ENCODE measurements at places on chromosomes 3 and 15. TPM values are rescaled to one million over a fixed set of nuclear protein-coding genes. Genes with fewer than 3 reads are reported as not detected.

GRCh38 chr3:60182697-60183096 lies 1068.6 kb downstream of the FHIT start:
- DNase-seq = no peak
- no peaks in the 10 kb centered on the region for H3K36me3 ChIP-seq
- no peak overlapping the region for H3K4me3 ChIP-seq
- H3K4me1 ChIP-seq = no peaks in the 10 kb centered on the region

DNA sequence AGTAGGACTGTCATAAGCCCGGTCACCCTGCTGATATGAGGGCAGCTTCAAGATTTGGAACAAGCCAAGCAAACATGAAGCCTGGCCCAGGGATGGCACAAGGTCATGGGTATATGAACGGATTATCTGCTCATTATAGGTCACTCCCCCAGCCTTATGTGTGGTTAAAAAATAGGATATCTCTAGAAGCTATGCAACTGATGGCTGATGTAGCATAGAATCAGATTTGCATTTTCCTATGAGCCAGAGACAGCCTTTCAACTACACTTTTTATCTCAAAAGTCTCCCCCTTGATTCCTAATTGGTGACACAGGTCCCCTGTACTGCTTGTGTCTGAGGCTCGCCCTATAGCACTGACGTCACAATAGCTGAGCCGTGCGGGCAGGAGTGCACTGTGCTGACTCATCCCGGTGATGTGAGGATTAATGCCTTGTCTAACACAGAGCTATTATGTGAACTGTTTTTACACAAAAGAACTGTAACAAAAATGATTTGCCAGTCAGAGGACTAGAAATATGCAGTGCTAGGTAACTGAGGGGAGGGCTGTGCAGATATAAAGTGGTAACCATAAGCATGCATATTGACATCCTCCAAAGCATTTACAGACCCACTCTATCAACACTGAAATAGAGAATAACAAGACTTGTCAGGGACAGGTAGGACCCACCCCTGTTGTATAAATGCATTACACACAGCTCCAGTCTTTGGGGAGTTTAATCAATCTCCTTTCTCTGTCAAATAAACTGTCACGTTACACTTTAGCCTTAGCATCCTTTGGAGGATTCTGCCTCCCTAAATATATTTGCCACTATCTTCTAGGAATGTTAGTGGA lies 204.9 kb downstream of the TIGIT start:
- peak overlapping the region; percentile 22 for H3K27ac ChIP-seq
- peaks cover 54% of the 10 kb centered on the region for H3K4me1 ChIP-seq
- DNase-seq = no peak
- no peak overlapping the region for H3K4me3 ChIP-seq

DNA sequence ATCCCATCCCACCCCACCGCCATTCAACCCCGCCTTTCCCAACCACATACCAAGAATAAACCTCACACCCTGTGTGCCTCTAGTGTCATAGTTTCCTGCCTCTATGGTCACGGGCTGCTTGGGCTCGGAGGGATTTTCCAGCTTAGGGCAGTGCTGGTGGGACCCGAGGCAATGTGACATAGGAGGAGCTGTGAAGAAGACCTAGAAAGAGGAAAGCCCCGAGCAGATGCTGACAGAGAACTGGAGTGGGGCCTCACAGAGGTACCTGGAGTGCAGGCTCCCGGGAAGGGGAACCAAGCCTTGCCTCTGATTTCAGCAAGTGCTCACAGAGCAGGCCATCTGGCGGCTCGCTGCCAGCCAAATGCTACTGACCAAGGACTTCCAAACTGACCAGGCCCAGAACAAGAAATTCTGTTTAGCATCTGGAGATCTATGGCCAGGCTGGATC lies 27.5 kb downstream of the BHLHE40 start:
- no peak overlapping the region for H3K4me3 ChIP-seq
- no peaks in the 10 kb centered on the region for H3K36me3 ChIP-seq
- H3K27me3 ChIP-seq = no peaks in the 10 kb centered on the region
- H3K27ac ChIP-seq = no peak overlapping the region
- peaks cover 3% of the 10 kb centered on the region for H3K4me1 ChIP-seq
- no peak for DNase-seq

- H3K27ac ChIP-seq = no peak overlapping the region
- H3K4me1 ChIP-seq = no peaks in the 10 kb centered on the region
- H3K27me3 ChIP-seq = peaks cover 4% of the 10 kb centered on the region
These were observed 32.2 kb upstream of the FMN1 start for GRCh38 chr15:33226559-33227181.

- DNase-seq = no peak
- no peaks in the 10 kb centered on the region for H3K4me1 ChIP-seq
- H3K27ac ChIP-seq = no peak overlapping the region
- H3K36me3 ChIP-seq = peaks cover 8% of the 10 kb centered on the region
These were observed 47.1 kb upstream of the SLCO2A1 start for GRCh38 chr3:134076851-134077250.

DNA sequence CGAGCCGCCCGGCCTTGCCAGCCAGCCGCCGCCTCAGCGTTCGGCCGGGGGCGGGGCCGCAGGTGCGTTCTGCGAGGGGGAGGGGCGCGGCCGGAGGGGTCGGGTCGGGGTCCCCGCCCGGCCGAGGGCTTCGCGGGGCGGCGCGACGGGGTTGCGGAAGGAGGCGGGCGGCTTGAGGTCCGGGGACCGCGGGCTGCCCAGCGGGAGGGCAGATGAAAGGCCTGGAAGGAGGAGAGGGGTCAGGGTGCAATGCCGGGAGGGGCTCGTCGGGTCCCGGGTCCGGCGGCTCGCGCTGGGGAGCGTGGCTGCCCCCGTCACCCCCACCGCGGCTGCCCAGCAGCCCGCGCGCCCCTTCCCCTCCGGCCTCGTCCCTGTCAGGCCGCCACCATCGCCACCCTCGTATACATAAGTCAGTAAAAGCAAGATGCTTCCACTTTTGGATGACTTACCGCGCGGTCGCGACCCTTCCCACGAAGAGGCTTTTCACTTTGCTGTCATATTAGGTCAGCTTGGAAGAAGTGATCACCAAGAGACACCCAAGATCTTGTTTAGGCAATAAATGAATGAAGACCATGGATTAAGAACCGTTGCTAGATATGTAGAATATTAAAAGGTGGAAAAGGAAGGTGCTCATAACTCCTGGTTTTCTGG lies 620 bp upstream of the ANP32A start:
- H3K4me1 ChIP-seq = peaks cover 26% of the 10 kb centered on the region
- DNase-seq = no peak
- H3K36me3 ChIP-seq = peaks cover 2% of the 10 kb centered on the region
- peak overlapping the region; percentile 97 for H3K27ac ChIP-seq
- H3K27me3 ChIP-seq = no peaks in the 10 kb centered on the region
- peak overlapping the region; percentile 95 for H3K4me3 ChIP-seq

GRCh38 chr3:14915636-14916222 lies 31.7 kb upstream of the NR2C2 start:
- no peaks in the 10 kb centered on the region for H3K4me1 ChIP-seq
- H3K4me3 ChIP-seq = no peak overlapping the region
- no peaks in the 10 kb centered on the region for H3K36me3 ChIP-seq
- peaks cover 47% of the 10 kb centered on the region for H3K27me3 ChIP-seq
- H3K27ac ChIP-seq = no peak overlapping the region
- no peak for DNase-seq

GRCh38 chr15:64558460-64559179 lies 98.2 kb downstream of the ZNF609 start:
- H3K27ac ChIP-seq = peak overlapping the region; percentile 24
- no peaks in the 10 kb centered on the region for H3K27me3 ChIP-seq
- H3K4me1 ChIP-seq = peaks cover 20% of the 10 kb centered on the region
- no peak overlapping the region for H3K4me3 ChIP-seq
- no peak for DNase-seq
- no peaks in the 10 kb centered on the region for H3K36me3 ChIP-seq

- no peak overlapping the region for H3K4me3 ChIP-seq
- H3K36me3 ChIP-seq = no peaks in the 10 kb centered on the region
- peaks cover 7% of the 10 kb centered on the region for H3K4me1 ChIP-seq
- DNase-seq = peak; percentile 67
- no peak overlapping the region for H3K27ac ChIP-seq
These were observed 10.6 kb upstream of the WNT7A start for GRCh38 chr3:13890377-13891016.

- no peak overlapping the region for H3K27ac ChIP-seq
- no peaks in the 10 kb centered on the region for H3K36me3 ChIP-seq
- peaks cover 12% of the 10 kb centered on the region for H3K4me1 ChIP-seq
- no peak overlapping the region for H3K4me3 ChIP-seq
These were observed 47.2 kb downstream of the MCF2L2 start for GRCh38 chr3:183381179-183381578.

GRCh38 chr3:54712539-54712938 lies 215.3 kb downstream of the LRTM1 start:
- no peaks in the 10 kb centered on the region for H3K27me3 ChIP-seq
- no peak overlapping the region for H3K4me3 ChIP-seq
- no peak overlapping the region for H3K27ac ChIP-seq

DNA sequence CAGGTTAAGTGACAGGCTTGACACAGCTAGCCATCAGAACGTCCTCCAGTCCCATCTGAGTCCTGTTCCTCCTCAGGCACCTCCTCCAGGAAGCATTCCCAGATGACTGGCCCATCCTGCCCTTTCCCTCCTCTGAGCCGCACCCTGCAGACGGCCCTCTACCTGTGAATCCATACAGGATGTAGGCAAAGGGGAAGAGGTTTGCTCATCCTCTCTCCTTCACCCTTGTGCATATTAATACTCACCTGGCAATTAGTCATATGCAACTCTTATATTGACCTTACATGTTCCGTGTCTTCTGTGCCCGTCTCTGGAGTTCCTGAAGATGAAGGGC lies 61.9 kb downstream of the SMAD3 start:
- H3K4me3 ChIP-seq = no peak overlapping the region
- peaks cover 53% of the 10 kb centered on the region for H3K4me1 ChIP-seq
- H3K27ac ChIP-seq = peak overlapping the region; percentile 74
- no peaks in the 10 kb centered on the region for H3K36me3 ChIP-seq
- H3K27me3 ChIP-seq = no peaks in the 10 kb centered on the region
- no peak for DNase-seq

DNA sequence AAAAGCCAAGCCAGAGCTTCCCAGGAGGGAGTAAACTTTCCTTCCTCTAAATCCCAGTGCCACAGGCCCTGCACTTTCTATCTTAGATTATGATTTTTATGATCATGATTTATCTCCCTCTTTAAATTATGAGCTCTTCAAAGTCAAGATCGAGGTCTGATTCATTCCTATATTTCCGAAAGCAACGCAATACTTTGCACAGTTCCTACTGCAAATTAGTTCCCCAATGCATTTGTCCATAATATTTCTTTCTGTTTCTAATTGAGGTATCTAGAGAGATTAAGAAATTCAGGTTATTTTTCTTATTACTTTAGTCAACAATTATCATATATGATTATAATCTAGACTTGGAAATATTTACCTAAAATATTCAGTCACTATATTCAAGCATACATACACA lies 173.1 kb upstream of the LPP start:
- DNase-seq = no peak
- H3K4me1 ChIP-seq = peaks cover 4% of the 10 kb centered on the region
- no peak overlapping the region for H3K27ac ChIP-seq
- H3K4me3 ChIP-seq = no peak overlapping the region

DNA sequence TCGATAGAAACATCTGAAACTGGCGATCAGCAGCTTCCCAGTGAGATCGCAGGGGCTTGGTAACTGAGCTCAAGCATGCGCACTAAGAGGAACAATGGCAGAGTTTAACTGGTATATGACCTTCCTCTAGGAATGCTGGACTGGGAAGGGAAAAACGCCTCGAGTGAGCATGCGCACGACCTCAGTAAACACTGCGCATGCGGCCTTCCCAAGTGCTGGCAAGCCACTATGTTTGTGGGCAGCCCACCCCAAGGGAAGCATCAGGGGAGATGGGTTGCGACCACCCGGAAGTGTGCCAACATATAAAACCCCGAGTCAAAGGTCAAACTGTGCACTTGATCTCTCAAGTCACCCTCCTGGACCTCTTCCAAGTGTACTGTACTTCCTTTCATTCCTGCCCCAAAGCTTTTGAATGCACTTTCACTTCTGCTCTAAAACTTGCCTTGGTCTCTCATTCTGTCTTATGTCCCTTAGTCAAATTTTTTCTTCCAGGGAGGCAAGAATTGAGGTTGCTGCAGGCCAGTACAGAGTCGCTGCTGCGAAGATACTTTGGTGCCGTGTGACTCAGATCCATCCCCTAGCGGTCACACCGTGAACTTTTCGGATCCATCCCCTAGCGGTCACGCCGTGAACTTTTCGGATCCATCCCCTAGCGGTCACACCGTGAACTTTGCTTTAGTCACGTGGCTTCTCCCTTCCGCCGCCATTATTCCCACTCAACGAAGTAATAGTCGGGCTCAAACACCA lies 243.3 kb downstream of the FAM43A start:
- no peak overlapping the region for H3K4me3 ChIP-seq
- H3K27me3 ChIP-seq = no peaks in the 10 kb centered on the region
- DNase-seq = no peak
- H3K27ac ChIP-seq = peak overlapping the region; percentile 53

GRCh38 chr3:17841190-17841828 lies 98.9 kb upstream of the TBC1D5 start:
- no peak overlapping the region for H3K27ac ChIP-seq
- H3K4me3 ChIP-seq = no peak overlapping the region
- no peak for DNase-seq
- peaks cover 6% of the 10 kb centered on the region for H3K27me3 ChIP-seq
- H3K36me3 ChIP-seq = no peaks in the 10 kb centered on the region

DNA sequence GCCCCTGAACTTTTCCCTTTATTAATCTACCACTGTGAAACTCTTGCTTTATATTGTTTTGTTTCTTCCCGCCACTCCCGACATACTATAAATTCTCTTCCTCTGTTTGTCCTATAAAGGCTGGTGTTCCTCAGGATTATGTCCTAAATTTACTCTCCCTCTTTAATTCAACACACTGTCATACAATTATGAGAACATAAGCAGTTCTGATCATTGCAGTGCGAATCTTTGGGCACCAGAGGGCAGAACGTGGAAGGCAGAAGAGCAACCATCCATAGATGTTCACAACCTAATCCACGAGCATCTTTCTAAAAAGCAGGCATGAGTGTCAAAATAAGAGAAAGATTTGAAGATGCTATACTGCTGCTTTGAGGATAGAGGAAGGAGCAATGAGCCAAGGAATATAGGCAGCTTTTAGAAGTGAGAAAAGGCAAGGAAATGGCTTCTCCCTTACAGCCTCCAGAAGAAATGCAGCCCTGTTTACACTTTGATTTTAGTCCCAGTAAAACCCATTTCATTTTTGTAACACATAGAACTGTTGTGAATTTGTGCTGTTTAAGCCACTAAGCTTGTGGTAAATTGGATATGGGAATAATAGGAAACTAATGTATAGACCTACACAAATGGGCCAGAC lies 179.4 kb downstream of the GBE1 start:
- peaks cover 4% of the 10 kb centered on the region for H3K4me1 ChIP-seq
- H3K36me3 ChIP-seq = peaks cover 7% of the 10 kb centered on the region
- no peaks in the 10 kb centered on the region for H3K27me3 ChIP-seq
- H3K27ac ChIP-seq = no peak overlapping the region
- no peak for DNase-seq

CDHR4 gene
- total RNA-seq = not detected

GOLGA8G gene
- total RNA-seq = not detected

POTEB3 gene
- not detected for total RNA-seq

CCDC191 gene
- total RNA-seq = 3.2 TPM

LACTB gene
- 20.7 TPM for total RNA-seq

OIP5 gene
- total RNA-seq = 1.8 TPM

All from chondrocyte (in vitro differentiated cells).